ENCODE measurements at places on chromosomes 3 and 15.

DNA sequence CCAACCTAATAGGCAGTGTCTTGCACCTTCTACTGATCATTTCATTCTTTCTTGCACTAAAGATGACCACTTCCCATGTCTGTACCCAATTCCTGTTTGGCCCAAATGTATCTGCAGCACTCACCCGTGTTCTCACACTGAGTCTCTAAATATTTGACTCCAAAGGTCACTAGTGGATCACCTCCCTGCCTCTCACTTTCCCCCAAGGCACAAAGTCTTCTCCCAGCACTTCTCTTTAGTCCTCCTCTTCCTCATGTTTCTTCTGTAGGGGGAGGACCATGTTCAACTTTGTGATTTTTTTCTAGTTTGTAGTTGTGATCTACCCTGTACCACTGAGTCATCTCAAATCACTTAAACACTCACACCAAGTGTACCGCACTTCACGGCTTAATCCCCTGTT lies 13.9 kb downstream of the NR1I2 start:
- no peak for DNase-seq

DNA sequence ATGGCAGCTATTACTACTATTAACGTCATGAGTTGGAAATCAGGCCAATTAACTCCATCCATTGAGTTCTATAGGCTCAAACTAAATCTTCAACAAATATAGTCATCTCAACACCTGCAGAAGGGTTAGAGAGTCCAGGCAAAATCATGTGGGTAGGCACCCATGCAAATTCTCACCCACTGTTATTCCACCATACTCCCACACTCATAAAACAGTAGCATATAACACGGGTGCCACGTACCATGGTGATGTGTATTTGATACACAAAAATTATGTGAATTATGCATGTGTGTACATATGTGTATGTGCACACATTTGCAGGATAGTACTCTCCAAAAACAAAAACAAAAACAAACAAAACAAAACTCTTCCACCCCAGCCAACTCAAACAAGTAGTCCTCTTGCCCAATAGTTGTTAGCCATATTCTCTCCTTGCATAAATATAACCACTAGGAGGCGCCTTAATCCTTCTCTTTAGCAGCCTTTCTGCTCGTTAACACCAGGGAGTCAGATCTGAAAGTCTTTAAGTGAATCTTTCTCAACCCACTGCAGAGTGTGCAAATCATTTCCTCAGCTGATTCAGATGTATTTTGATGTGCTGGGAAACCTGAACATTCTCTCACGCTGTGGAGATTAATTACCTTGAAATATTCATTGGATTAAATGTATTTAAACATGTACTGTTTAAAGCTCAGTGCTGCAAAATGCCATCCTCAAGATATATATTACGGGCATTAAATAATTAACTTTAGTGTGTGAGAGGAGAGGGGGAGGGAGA lies 38.0 kb upstream of the COPB2 start:
- DNase-seq: peak; percentile 2

- no peak for DNase-seq
Measured at GRCh38 chr3:22779737-22780136, 423.4 kb upstream of the UBE2E2 start.

- no peak for DNase-seq
Measured at GRCh38 chr3:36488077-36488789, 107.9 kb downstream of the STAC start.

DNA sequence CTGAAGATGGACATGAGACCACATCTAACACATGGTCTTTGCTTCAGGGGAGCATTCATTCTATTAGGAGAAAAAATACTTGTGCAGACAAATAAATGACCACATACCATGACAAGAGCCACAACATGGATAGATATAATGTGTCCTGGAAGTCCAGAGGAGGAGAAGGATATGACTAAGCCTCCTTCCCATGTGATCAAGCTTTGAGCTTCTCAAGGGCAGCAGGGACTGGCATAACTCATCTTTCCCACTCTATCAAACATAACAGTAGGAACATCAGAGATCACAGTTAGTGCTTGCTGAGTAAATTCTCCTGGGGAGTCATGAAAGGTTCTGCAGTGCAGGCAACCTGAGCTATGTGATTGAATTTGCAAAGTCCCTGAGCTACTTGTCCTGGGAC lies 86.0 kb upstream of the LPP start:
- no peak for DNase-seq

DNA sequence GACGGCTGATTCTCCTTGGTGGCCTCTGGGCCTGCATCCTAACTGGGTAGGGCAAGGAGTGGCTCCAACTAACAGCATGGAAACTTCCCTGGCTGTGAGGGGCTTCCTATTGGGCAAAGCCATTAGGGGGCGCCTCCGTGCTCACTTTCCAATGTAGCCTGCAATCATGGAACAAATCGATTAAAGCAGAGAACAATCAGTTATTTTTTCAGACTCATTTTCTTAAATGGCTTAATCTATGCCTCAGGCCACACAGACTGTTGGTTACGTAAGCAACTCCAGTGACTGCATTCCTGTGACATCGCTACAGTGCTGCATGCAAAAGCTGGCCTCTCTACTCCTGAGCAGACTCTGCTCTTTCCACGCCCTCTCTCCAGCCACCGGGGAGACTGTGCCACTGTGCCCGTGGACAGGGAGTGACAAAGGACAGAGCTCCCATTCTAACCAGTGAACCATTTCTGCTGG lies 278.9 kb downstream of the KLF13 start:
- no peak for DNase-seq

DNA sequence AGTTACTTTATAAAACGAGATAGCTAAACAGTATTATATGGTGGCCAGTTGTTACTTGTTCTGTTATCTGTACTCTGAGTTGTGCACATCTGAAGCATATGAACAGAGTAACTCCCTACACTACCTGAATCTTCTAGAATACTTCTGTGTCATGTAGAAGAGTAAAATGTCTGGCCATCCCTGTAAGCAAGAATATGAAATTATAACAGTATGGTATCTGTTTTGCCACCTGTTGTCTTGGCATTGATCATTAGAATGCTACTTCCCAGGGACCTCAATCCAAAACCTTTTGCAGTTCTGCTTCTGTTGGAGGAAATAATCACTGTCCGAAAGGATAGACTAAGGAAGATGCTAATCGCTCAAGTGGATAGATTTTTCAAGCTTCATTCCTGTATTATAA lies 1.9 kb downstream of the TEX9 start:
- no peak for DNase-seq

GRCh38 chr3:119700920-119701734 lies 1.7 kb upstream of the CFAP91 start:
- no peak for DNase-seq

DNA sequence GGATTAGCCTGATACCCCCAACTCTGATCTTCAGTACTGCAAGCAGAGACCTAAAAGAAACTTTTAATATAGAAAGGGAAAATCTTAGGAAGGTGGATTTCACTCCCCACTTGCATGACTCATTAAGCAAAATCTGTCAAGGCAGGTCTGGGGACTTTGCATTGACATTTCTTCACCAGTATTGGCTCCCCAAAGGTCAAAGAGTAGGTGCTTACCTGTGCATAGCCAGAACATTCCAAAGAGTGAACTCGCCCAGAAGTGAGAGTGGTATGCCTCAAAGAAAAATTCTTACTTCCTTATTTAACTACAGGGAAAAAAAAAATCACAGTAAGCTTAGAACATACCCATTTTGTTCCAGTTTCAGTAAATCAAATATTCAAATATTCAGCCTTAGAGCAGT lies 140.9 kb upstream of the TP63 start:
- DNase-seq: no peak

DNA sequence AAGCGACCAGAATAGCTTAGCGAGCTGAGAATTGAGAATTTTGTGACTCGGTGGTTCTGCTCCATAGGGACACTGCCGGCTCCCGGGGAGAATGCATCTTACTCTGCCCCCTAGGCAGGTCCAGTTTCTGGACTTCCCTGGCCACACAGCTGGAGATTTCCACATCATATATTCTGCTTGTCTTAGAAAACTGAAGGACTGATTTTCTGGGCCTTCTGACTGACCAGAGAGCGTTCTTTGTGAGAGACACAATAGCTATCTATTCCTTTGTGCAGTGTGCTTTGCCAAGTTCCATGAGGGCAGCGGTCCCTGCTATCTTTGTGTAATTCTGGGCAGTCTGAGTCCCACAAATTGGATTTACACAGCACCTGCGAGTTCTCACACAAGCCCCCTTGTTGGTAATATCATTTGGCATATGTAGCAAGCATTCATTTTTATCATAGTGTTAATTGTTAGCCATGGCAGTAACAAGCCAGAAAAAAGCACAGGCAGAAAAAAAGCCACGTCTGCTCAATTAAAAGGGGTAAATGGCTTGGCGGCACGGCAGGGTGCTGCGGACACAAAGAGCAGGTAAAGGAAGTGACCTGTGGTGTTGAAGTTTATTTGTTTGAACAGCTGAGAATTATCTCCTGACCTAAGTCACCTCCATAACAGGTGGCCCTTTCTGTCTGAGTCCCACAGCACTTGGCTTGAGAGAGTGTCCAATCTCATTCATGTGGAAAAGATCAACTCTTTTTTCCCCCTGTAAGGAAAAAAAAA lies 688.7 kb downstream of the TUSC7 start:
- DNase-seq: no peak

DNA sequence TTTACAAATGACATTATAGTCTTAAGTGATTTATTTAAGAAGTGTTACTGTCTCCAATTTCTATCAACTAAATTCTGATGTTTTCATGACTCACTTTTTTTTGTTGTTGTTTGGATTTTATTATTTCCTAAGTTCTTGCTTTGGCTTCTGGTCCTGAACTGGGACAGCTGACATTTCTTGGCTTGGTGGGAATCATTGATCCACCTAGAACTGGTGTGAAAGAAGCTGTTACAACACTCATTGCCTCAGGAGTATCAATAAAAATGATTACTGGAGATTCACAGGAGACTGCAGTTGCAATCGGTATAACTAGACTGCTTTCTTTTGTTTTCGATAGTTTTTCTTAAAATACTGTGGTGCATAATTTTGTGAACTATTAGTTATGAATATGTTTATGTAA lies 47.5 kb downstream of the ASTE1 start:
- no peak for DNase-seq

GRCh38 chr15:88011533-88011932 lies 245.0 kb downstream of the NTRK3 start:
- DNase-seq: no peak

GRCh38 chr15:90408657-90409056 lies 20.6 kb downstream of the IQGAP1 start:
- DNase-seq: no peak

DNA sequence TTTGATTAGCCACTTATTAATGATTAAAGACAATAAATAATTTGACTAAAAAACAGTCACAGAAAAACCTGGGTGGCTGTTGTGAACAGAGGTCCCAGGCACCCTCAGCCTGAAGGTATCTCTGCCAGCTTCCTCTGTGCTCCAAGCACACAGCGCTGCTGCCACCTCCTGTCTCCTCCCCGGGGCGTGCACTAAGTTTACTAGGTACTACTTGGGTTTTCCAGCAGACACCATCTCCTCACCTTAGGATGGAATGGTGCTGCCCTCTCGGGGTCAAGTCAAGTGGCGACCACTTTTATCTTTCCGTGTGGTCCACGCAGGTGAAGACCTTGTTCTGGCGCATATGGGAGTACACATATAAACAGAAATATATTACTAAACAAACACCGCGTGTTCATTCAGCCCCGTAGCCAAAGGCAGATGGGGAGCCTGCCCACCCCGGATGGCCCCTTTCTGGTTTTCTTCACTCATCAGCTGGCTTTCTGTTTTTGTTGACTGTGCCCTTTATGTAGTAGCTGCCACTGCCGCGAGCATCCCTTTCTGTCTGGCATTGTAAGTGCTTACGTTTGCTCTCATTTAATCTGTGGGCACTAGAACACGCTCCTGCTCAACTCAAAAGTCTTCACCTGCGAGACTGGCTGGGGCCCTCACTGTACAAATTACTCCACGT lies 128.0 kb downstream of the LRIG1 start:
- no peak for DNase-seq

DNA sequence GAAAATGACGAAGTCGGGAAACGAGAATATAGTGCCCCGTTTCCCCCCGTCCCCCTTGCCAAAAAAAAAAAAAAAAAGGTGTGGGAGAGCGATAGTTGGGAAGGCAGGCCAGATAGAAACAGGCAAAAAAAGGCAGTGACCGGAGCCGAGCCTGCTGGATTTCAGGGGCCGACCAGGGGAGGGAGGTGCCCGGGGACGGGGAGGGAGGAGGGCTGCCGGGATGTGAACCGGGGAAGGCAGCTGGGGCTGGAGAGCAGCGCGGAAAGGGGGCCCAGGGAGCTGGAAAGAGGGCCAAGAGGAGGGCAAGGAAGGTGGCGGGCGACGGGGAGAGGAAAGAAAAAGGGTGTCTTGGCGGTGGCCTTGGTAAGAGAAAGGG lies 837 bp downstream of the LRRN1 start:
- DNase-seq: no peak

DNA sequence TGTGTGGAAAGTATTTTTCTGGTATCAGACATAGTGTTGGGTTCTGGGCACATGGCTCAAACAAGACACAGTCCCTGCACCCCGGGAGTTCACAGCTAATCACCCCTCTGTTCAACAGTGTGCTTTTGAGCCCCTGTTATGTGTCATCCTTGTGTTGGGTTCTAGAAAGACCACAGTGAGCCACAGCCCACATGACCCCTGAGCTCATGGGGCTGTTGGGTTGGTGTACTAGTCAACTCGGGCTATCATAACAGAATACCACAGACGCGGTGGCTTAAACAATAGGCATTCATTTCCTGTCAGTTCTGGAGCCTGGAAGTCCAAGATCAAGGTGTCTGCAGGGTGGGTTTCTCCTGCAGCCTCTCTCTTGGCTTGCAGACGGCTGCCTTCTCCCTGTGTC lies 100.0 kb downstream of the DNAJB8 start:
- DNase-seq: no peak

DNA sequence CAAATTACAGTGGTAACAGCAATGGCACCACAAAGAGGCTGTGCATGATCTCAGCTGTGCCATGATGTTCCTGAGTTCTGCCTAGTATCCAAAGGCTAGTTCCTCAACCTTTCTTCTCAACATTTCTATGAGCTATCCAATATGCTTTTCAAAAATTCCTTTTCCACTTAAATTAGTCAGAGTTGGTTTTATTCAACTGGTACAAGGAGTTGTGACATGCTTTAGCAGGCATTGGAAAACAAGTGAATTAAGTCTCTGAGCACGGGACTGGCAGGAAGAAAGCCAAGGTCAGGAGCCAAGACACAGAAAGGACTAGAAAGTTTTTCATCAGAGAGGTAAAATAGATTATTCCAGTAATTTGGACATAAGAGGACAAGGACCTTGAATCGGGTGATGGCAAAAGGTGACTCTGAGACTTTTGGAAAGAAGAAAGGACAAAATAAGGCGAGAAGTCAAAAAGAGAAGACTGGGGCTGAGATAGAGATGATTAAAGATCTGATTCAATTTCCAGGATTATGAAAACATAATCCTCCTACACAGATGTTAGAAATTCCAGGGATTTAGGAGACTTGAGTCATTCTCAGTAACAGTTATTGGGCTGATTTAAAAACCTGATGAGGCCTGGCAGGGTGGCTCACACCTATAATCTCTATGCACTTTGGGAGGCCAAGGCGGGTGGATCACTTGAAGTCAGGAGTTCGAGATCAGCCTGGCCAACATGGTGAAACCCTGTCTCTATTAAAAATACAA lies 36.1 kb downstream of the PBRM1 start:
- no peak for DNase-seq

GRCh38 chr3:86245360-86245759 lies 745.6 kb downstream of the VGLL3 start:
- no peak for DNase-seq

Measured in stimulated activated CD4-positive, alpha-beta T cell treated with anti-CD3 and anti-CD28 coated beads, Interleukin-1b, Interleukin-23, amount 100 ng/mL, for 4 hours (primary cell).